SIG-M5 (cell line): ENCODE measurements at places on chromosomes 2 and 18.

GRCh38 chr2:68768461-68768860 lies 33.9 kb downstream of the ARHGAP25 start:
- DNase-seq = no peak

GRCh38 chr2:58293056-58293455 lies 51.9 kb upstream of the FANCL start:
- DNase-seq = no peak

DNA sequence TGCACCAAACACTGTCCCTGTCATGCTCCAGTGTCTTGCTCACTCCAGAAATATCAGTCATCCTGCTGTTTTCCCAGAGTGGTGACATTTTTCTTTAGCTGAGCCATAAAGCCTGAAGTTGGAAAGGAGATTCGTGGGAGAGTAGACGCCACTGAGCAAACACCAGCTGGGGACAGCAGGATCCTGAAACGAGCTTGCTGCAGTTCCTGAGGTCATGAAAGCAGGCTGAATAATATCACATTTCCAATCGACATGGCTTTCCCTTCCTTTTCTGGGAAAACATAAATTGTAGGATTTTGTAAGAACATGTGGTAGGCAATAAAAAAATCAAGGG lies 276.4 kb downstream of the CDCA7 start:
- DNase-seq = no peak

- DNase-seq = no peak
These were observed 336.7 kb upstream of the ATP5MC3 start for GRCh38 chr2:175518206-175518605.

DNA sequence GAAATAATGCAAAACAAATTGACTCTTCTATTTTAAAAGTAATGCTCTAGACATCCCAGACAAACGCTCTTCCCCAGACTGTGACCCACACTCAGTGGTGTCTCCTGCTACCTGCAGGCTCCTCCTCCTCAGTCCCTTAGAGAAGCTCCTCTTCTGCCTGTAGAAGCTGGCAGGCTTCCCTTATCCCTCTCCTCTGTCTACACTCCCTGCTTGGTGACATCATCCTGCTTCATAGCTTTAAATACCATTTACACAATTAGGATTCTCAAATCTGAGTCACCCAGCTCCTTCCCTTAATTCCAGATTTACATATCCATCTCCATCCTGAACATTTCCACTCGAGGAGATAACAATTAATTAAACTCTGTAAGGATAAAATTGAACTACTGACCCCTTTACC lies 167.9 kb downstream of the FBXO15 start:
- no peak for DNase-seq

DNA sequence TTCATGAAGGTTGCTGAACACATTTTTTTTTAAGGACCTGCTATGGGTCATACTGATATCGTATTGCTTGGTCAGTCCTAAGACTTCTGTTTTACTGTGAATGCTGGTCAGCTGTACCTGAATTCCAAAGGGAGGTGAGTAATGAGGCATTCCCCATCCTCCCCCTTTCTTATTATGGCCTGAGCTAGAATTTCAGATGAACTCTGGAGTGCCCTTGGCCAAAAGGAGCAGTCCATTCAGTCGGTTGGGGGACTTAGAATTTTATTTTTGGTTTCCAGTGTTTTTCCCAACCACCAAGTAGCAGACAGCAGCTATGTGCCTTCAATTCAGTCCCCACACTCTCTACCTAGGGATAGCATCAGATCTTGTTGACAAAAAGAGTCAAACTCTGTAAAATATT lies 26.9 kb upstream of the PDCL3 start:
- DNase-seq = no peak

DNA sequence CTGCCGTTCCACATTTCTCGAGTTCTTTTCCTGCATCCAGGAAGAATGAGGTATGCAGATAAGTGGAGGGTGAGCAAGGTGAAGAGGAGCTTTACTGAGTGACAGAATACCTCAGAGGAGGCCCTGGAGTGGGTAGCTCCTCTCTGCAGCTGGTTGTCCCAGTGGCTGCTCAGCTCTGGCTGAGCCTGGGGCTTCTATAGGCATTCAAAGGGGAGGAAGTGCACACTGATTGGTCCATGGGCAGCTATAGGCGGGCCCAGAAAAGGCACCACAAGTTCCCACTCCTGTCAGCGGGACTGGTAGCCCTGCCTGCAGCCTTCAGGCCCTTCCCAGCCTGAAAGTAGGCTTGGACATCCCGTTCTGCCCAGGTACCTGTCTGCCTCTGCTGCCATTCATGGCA lies 94.7 kb downstream of the DOK6 start:
- DNase-seq = no peak

DNA sequence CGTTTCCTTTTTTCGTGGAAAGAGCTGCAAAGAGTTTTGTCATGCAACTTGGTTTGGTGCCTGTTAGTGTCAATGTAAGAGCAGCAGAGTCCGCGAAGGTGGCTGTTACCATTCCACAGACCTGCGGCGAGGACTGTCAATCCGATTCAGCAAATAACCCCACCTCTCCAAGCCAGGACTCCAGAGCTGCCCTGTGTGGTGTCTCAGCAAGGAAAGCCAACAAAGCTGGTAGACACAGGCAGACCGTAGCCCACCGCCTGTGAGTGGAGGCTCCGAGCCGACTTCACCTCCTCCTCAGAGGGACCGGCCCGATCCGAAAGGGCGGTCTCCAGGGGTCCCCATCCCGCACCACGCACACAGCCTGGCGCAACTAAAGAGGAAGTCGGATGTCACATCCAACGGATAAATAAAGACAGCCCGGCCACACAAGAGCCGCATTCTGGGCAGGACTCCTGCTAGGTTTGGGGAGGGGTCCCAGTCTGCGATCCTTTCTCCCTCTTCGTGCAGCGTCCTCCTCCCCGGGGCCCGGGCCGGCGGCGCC lies 819 bp downstream of the ANKRD44 start:
- DNase-seq = no peak

DNA sequence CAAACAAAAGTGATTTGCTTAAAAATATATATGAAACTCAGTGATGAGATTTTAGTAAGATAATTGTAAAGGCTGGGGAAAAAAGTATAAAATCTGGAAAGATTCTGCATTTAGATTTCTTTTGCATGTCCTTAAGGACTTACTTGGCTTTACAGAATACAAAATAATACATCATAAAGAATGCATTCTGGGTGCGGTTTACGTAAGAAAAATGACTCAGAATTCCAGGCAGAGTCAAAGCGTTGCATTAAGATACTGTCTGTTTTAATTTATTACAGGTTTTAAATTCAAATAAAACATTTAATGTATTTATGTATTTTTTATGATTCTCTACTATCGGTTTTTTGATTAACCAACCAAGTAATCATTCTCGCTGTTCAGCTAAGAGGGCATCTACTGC lies 178.0 kb downstream of the SH3BP4 start:
- DNase-seq = no peak

DNA sequence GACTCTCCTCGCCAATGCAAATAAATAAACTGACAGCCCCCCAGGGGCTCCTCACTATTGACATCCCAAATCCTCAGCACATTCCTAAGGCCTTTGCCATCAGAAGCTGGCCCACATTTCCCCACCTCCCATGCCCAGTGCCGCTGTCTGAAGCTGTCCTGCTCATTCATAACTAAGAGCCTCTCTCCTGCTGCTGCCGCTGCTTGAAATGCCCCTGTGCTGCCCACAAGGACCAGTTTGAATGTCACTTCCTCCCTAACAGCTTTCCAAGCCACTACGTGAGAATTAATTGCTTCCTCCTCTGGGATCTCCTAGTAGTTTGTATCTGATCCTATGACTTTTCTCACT lies 151.6 kb upstream of the CAPN13 start:
- no peak for DNase-seq

DNA sequence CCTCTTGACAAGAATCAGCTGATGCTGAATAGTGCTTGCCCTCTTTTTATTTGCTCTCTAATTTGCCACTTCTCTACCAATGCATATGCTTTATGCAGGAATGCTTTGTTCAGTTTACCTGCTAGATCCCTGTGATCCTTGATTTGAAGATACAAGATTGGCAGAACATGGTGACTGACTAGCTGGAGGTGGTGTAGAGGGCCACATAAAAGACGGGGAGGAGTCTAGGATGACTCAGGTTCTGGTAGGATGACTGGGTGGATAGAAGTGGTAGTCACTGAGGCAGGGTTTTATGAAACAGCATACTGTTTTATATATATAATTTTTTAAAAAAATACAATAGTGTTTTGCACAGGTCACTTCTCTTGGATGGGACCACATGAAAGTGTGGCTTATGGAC lies 6.3 kb upstream of the ADGRF3 start:
- DNase-seq = no peak

- no peak for DNase-seq
These were observed 194.2 kb upstream of the MEX3C start for GRCh38 chr18:51391731-51392130.

GRCh38 chr18:754656-755055 lies 42.2 kb upstream of the ENOSF1 start:
- DNase-seq = no peak

- no peak for DNase-seq
These were observed 11.8 kb downstream of the MYO3B start for GRCh38 chr2:170189757-170190156.

DNA sequence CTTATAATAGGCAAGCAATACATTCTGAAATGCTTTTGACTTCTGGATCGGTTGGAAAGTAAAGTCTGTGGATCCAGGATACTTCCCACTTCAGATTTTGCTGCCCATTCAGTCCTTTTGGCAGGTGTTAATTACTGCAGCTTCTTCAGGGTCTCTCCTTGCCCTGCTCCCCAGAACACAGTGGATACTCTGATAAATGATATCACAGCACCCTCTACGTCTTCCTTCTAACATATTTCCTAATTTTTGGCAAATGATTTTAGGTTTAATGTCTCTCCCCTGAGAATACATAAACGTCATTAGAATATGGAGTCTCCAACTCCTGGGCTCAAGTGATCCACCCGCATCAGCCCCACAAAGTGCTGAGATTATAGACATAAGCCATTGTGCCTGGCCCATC lies 249.8 kb downstream of the NYAP2 start:
- DNase-seq = no peak

DNA sequence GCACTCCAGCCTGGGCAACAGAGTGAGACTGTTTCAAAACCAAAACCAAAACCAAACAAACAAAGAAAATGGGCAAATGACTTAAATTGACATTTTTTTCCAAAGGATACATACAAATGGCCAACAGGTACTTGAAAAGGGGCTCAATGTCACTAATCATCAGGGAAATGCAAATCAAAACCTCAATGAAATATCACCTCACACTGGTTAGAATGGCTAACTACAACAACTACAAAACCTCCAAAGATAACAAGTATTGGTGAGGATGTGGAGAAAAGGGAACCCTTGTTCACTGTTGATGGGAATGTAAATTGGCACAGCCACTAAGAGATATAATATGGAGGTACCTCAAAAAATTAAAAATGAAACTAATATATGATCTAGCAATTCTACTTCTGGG lies 213.2 kb upstream of the HS6ST1 start:
- no peak for DNase-seq

DNA sequence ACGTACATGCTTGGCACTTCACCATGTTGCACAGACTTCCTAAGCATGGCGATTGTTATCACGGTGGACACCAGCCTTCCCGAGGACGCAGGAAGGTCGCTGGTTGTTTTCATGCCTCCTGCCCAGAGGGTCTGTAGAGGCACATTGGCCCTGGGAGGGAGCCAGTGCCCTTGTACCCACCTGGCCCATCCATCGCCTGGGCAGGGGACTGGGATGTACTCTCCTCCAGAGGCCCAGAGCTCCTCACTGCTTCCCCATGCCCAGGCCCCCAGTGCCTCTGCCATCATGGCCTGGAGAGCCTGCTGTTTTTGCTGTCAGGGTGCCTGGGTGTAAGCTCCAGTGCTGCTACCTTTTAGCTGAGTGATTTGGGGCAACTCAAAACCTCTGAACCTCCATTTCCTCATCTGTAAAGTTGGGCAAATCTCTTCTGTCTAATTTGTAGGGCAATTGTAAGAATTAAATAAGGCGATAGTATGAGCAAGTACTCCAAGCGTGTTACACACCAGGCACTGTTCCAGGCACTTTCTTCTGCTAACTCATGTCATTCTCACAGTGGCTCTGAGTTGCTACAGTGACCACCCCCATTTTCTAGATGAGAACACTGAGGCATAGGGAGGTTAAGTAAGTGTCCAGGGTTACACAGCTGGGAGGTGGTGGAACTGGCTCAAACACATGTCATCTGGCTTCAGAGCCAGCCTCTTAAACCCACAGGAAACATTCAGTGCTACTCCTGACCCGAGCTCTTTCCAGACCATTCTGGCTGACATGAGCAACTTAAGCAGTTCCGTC lies 45.3 kb downstream of the GREB1 start:
- DNase-seq = no peak

DNA sequence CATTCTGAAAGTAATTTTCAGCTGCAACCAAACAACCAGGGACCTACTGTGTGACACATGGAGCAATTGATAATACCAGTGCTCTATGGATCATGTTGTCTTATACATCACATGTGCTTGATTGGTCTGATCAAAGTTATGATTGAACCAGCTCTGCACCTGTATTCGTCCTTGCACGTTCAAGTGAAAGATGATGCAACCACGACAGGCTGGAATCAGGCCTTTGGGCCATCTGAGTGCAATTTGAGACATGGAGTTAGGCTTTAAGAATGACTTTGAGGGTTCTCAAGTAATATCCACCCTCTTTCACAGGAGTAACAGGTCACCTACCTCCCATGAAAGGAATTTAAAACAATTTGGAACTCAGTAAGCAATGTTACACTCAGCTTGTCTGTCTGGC lies 165.2 kb downstream of the SLC8A1 start:
- DNase-seq = no peak

DNA sequence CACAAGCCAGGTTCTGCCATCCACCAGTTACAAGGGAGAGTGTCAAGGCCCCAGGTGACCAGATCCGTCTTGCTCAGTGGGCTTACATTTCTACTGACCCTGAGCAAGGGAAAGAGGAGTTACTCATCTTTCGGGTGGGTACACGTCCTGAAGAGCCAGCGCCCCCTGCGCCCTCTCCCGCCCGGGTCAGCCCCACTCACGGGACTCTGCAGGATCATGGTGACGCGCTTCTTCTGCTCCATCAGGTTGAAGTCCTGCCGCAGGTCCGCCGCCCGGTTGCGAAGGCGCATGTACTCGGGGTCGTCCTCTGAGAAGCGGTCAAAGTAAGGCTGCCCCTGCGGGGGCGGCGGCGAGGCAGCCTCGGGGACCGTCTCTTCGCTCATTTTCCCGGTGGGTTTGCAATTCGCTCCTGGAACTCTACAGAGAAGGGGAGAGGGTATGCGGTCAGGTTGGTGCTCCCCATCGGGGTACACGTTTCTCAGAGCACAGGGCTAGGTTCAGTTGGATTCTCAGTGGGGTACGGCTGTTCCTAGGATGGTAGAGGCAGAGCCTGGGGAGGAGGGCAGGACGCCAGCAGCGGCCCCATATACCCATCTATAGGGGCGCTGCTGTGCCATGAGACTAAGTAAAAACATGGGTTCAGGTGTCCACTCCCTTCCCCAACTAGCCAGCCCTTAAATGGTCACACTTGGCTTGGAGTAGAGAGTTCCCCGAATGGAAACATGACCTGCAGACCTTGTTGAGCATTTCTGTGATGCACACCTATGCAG lies 61.8 kb downstream of the ADD2 start:
- no peak for DNase-seq

DNA sequence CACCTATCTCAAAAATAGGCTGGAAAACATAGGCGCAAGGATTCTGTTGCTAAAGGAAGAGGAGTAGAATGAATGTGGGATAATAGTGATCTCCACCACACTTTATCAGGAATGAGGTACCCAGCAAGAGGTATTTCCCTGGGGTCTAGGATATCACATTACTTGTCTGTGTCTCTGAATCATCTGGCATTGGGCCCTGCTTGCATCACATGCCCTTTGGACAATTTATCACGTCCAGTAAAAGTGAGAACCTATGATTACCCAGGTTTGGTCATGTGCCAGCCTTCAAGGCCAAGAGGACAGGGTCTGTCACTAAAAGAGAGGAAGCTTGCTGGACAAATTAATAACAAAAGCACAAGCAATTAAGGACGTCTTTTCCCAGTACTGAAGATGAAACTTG lies 11.4 kb upstream of the TRAPPC8 start:
- no peak for DNase-seq
